SK-MEL-5 (cell line): ENCODE measurements at places on chromosomes 7 and 10.

- DNase-seq = peak; percentile 20
Measured at GRCh38 chr10:133378251-133379096, 588 bp upstream of the PAOX start.

DNA sequence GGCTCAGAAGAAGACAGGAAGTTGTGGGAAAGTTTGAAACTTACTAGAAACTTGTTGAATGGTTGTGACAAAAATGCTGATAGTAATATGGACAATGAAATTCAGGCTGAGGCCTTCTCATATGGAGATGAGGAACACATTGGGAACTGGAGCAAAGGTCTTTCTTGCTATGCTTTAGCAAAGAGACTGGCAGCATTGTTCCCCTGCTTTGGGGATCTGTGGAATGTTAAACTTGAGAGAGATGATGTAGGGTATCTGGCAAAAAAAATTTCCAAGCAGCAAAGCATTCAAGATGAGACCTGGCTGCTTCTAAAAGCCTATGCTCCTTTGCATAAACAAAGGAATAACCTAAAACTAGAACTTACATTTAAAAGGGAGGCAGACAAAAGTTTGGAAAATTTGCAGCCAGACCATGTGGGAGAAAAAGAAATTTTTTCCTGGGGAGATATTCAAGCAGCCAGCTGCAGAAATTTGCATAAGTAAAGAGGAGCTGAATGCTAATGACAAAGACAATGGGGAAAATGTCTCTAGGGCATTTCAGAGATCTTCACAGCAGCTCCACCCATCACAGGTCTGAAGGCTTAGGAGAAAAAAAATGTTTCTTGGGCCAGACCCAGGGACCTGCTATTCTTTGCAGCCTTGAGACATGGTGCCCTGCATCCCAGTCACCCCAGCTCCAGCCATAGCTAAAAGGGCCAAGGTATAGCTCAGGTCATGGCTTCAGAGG lies 16.5 kb upstream of the KCND2 start:
- DNase-seq = no peak

GRCh38 chr7:149598721-149599308 lies 101.2 kb upstream of the ZNF746 start:
- DNase-seq = peak; percentile 67

DNA sequence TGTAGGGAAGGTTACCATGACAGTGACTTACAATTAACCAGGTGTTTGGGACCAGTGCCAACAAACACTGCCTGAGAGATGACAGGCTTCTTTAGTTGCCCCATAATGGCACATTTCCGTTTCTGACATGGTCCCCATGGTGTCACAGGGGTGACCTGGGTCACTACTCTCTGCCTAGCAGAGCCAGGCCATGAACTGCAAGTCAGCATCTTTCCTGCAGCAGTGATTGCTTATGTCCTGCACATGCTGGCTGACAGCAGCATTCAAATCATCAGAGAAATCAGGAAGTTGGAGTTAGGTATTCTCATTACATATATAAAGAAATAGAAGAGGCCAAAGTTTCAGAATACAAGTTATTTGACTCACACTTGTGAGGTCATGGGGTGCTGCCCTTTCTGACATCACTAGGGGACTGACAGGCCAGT lies 47.1 kb upstream of the ZNRF2 start:
- no peak for DNase-seq

DNA sequence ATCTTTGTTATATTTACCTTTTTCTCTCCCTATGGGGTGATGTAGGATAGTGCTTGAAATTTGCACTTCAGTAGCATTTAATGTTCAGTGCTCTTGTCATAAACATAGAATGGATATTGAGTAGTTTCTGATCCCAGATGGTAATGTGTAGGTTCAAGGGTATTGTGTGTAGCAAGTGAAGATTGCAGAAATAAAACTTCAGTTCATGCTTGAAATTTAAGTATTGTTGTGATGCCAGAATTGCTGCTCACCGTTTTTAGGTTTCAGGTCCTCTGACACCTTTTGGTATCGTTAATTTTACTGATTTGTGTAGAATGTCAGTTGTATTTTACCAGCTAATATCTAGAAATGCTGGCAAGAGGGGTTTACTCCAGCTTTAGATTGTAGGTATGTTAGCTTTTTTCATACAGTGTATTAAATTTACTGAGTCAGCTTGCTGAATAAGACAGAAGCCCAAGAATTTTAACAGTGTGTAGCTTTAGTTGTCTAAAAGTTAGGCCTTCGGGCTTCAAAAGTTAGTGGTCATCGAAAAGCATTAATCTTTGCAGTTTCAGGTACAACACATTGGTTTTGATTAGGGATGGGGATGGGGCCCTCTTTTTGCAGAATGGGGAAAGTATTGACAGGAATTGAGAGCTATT lies 1.9 kb downstream of the PTEN start:
- no peak for DNase-seq

DNA sequence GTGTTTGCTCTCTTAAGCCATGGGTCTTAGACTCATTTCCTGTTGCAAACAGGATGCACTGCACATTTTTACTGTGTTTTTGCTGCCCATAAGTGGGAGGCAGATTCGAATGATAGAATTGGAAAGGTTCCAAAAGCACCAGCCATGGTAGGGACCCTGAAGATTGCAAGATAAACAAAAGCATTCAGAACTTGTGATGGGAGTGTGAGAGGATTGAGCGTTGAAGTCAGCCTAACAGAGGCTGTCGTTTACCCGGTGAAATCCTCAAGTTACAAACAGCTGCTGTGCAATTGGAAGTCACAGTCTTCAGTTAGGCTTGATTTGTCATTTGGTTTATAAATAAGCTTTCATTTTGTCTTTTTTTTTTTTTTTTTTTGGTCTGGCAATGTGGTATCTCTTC lies 192.7 kb upstream of the MKI67 start:
- DNase-seq = no peak

- DNase-seq = no peak
Measured at GRCh38 chr10:125263551-125263950, 103.2 kb upstream of the CTBP2 start.

DNA sequence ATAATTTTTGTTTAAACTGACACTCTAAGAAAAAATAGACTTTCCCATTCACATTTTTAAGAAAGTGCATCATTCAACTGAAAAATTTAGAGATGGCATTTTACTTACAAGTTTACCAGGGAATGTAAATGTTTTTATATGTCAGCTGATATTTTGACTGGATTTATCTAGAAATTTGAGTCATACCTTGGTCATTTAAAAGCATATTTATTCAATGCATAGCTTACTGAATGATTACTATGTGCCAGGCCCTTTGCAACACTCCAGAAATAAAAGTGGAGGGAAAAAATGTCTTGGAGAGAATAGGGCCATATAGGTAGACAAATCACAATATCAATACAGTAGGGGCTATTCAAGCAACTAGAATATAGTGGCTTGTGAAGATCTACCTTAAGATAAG lies 98.4 kb upstream of the FAM3C start:
- no peak for DNase-seq

DNA sequence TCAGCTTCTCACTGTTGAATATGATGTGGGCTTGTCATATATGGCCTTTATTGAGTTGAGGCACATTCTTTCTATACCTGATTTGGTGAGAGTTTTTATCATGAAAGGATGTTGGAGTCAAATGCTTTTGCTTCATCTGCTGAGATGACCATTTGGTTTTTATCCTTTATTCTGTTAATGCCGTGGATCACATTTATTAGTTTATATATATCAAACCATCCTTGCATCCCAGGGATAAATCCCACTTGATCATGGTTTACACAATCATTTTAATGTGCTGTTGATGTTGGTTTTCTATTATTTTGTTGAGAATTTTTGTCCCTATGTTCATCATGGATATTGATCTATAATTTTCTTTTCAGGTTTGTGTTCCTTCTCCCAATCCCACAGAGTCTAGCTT lies 67.0 kb downstream of the EBLN1 start:
- DNase-seq = no peak

- peak; percentile 95 for DNase-seq
Measured at GRCh38 chr7:17298102-17298839, at the start of gene AHR. Gene AHR, plus strand, starts transcription at chr7:17298652. Its CDS starts 613 bp downstream, at chr7:17299265.

DNA sequence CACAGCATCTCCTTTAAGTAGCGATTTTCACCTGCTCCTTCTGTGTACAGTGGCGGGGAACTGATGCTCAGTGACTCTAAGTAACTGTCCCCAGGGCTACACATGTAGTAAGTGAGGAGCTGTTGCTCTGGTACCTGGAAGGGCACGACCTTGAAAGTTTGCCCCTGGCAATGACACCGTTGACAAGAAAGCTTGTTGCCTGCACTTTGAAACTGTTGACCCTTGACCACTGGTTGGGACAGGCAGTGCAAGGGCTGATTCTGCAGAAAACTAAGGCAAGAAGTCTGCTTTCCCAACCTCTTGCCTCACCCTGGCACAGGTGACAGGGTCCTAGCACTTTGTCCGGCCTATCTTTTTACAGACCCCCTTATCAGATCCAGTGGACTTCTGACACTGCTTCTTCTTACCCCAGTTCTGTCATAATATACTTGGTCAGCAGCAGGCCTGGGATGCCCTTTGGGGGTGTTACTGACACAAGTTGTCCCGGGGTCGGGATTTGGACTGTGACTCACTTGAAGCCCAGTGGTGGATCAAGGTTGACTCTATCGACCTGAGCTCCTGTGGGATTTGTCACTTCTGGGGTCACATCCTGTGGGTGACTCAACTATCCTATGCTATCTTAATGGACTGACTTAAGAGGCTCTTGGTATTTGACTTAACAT lies 5.8 kb downstream of the ACSL5 start:
- no peak for DNase-seq

GRCh38 chr7:27202018-27202861 lies 2.3 kb upstream of the HOXA13 start:
- no peak for DNase-seq

DNA sequence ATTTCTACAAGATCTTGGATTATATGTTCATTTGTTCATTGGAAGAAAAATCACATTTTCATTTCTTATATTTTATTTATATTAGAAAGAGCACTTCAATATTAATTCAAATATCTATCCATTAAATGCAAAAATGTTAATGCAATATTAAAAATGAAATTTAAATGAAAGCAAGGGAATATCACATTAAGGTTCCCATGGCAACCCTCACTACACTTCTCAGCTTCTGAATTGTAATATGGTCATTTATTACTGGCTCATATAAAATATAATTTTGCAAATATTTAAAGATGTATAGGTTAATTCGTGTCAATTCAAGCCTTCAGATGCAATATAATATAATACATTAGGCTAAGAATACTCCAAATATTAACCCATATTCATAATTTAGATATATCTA lies 38.8 kb downstream of the XRCC2 start:
- no peak for DNase-seq

- no peak for DNase-seq
Measured at GRCh38 chr10:124842721-124843120, 41.1 kb downstream of the ABRAXAS2 start.

- DNase-seq = peak; percentile 95
Measured at GRCh38 chr7:27697861-27698430, 35.3 kb upstream of the HIBADH start.

- no peak for DNase-seq
Measured at GRCh38 chr7:5586279-5586962, 162.8 kb upstream of the TNRC18 start.

DNA sequence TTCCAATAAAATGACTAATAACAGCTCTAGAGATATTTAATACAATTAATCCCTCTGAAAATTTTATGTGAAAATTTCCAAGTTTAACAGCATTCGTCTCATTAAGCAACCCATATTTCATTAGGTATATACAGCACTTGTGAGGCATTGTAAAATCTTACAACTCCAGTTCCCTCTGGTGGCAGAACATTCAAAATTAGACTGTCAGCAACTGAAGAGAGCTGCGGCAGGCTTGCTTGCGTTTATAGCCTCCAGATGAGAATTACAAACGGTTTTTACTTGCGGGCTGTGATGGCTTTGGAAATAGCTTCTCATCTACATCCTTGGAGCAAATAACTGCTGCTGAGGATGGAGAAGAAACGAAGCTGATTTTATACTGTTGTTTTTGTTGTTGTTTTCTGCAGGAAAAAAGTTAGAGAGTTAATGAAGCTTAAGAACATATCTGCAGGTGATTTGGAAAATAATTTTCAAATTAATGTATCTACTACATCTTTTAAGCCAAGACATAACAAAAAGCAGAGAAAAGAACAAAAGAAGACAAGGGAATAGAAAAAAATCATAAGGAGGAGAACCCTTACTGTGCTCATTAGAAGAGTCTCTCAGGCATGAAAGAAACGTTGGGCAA lies 171.3 kb downstream of the MAGI2 start:
- DNase-seq = peak; percentile 66

DNA sequence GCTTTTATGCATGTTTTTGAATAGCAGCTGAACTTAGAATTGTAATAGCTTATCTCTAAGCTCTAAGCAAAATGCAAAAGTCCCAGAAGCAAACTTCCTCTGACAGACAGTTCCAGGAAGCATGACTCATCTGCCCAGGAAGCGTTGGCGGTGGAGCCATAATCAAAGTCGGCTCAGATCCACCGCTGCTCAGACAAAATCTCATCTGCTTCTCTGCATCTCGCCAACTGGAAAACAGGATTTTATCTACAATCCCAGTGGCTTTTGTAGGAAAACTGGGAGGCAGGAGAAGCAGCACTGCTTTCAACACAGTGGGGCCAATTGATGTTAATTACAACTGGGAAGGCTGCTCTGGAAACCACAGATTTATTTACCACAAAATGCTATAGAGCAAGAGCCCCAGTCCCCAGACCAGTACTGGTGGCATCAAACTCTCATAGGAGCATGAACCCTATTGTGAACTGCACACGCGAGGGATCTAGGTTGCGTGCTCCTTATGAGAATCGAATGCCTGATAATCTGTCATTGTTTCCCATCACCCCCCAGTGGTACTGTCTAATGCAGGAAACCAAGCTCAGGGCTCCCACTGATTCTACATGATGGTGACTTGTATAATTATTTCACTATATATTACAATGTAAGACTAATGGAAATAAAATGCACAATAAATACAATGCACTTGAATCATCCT lies 99.9 kb downstream of the CUBN start:
- peak; percentile 67 for DNase-seq

DNA sequence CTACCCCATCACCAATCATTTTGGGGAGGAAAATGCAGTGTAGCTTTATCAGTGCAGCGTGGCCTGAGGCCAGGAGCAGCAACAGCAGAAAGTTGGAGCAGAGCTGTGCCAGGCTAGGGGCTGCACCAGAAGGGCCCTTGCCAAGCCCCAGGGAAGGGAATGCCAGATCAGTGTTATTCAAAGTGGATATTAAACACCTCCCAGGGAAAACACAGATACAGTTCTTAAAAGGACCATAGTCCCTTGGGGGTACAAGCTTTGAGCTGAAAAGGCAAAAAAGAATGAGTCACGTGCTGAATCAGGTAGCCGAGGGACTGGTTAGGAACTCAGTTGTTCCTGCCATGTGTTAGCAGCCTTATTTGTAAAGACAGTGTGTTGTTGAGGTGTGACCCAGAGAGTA lies 54.0 kb downstream of the GSDME start:
- no peak for DNase-seq

GRCh38 chr7:124072603-124073309 lies 39.9 kb upstream of the TMEM229A start:
- peak; percentile 46 for DNase-seq

DNA sequence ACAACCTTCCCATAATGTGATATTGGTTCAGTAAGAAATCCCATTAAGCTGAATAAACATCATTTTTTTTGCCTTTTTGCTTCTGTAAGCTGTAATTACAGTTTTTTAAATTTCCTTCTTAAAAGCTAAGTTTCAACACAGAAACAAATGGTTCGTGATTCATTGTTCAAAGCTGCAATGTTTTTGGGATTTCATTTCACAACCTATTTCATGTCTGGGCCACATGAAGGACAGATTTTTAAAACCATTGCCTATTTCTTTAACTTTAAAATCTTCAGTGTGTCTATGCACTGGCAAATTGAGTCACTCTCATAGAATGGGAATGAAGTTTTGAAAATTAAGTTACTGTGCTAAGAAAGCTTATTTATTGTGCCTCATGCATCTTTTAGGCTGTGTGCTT lies 66.9 kb downstream of the TFPI2 start:
- DNase-seq = no peak
